Colonic mucosa (tissue), 4 donors: ENCODE measurements at places on chromosomes 5 and 9. TPM values are rescaled to one million over a fixed set of nuclear protein-coding genes. Genes with fewer than 3 reads are reported as not detected.

Gene HMGCS1
- total RNA-seq, result 498 TPM

Gene FOXI1
- 0.16 TPM for total RNA-seq

DNA sequence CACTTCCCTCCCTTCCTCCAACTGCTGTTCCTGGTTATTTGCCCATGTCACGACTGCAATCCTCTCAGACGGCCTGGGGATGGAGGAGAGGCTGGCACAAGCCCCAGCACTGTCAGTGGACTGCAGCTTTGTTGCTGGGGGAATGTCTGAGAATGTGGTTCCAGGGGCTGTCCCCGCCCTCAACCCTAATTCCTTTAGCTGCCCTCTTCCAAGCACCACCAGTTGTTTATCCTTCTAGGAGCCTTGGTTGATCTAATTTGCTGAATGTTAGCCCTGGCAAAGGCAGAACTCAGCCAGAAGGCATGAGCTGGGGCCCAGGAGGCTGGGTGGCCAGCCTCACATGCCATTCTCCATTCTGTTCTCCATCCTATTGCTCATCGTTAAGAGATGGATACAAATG lies 51.6 kb downstream of the ADAM19 start:
- no peak overlapping the region for H3K27ac ChIP-seq
- H3K4me1 ChIP-seq, result no peaks in the 10 kb centered on the region
- no peaks in the 10 kb centered on the region for H3K27me3 ChIP-seq
- no peak for DNase-seq
- H3K36me3 ChIP-seq, result no peaks in the 10 kb centered on the region

- no peaks in the 10 kb centered on the region for H3K27me3 ChIP-seq
- no peak for DNase-seq
- no peak overlapping the region for H3K4me3 ChIP-seq
- H3K4me1 ChIP-seq, result no peaks in the 10 kb centered on the region
- no peaks in the 10 kb centered on the region for H3K36me3 ChIP-seq
Measured at GRCh38 chr9:88085476-88085875, 52.8 kb downstream of the SPATA31C2 start.
